ENCODE measurements at places on chromosomes 13 and 19. TPM values are rescaled to one million over a fixed set of nuclear protein-coding genes. Genes with fewer than 3 reads are reported as not detected.

The WASF3 gene
- total RNA-seq: 0.17 TPM

The FFAR1 gene
- 11.6 TPM for total RNA-seq

The DMAC2 gene
- total RNA-seq: 40.6 TPM

The ZNF471 gene
- not detected for total RNA-seq

The HCST gene
- 36.0 TPM for total RNA-seq

The KLK2 gene
- not detected for total RNA-seq

The TUBA3C gene
- total RNA-seq: not detected

The ZNF112 gene
- total RNA-seq: not detected

The GJA3 gene
- total RNA-seq: not detected

The ZNF552 gene
- total RNA-seq: 11.4 TPM

The FUT1 gene
- not detected for total RNA-seq

The FCER2 gene
- 4.6 TPM for total RNA-seq

The TPTE2 gene
- 0.30 TPM for total RNA-seq

The LRRC4B gene
- total RNA-seq: not detected

The ZNF611 gene
- total RNA-seq: 23.8 TPM

The TMC4 gene
- not detected for total RNA-seq

The PCSK4 gene
- 13.0 TPM for total RNA-seq

The ELAVL3 gene
- 0.30 TPM for total RNA-seq

The MBD3L2 gene
- total RNA-seq: not detected

The GNG8 gene
- total RNA-seq: not detected

The C5AR1 gene
- not detected for total RNA-seq

The LILRB3 gene
- total RNA-seq: not detected

The ZNF470 gene
- 1.2 TPM for total RNA-seq

The DPP9 gene
- total RNA-seq: 63.8 TPM

The GRIK5 gene
- total RNA-seq: 1.3 TPM

The ETV2 gene
- total RNA-seq: 2.0 TPM

The RPL18 gene
- total RNA-seq: 1,333 TPM

The FDX2 gene
- 10.4 TPM for total RNA-seq

The KASH5 gene
- 19.4 TPM for total RNA-seq

The FXYD7 gene
- 6.3 TPM for total RNA-seq

The ZNF570 gene
- total RNA-seq: 5.1 TPM

The PRSS57 gene
- total RNA-seq: not detected

The CD79A gene
- total RNA-seq: 896 TPM

The ZNF548 gene
- total RNA-seq: 41.8 TPM

The KLK5 gene
- not detected for total RNA-seq

The AMER2 gene
- total RNA-seq: not detected

The PPP6R1 gene
- total RNA-seq: 161 TPM

The ZNF530 gene
- total RNA-seq: 7.7 TPM

The PHF11 gene
- 59.8 TPM for total RNA-seq

The TMEM221 gene
- total RNA-seq: not detected

The TPP2 gene
- total RNA-seq: 36.3 TPM

The OVOL3 gene
- not detected for total RNA-seq

The ZNF442 gene
- 0.77 TPM for total RNA-seq

The UGGT2 gene
- 3.3 TPM for total RNA-seq

The CFAP97D2 gene
- not detected for total RNA-seq

The EHD2 gene
- total RNA-seq: not detected

The RNF17 gene
- not detected for total RNA-seq

The PRRG2 gene
- 2.4 TPM for total RNA-seq

The CCDC122 gene
- total RNA-seq: 21.6 TPM

The PTGER1 gene
- not detected for total RNA-seq

The C19orf18 gene
- total RNA-seq: not detected

The PLIN5 gene
- 2.2 TPM for total RNA-seq

The IL17D gene
- 0.65 TPM for total RNA-seq

The ZNF541 gene
- total RNA-seq: not detected

The CYP2A6 gene
- total RNA-seq: not detected

The P2RY11 gene
- 31.1 TPM for total RNA-seq

The SMAD9 gene
- total RNA-seq: 13.1 TPM

The DCT gene
- not detected for total RNA-seq

The TGFBR3L gene
- 0.61 TPM for total RNA-seq

The ZNF433 gene
- 0.76 TPM for total RNA-seq
